Occipital lobe (tissue), 3 donors: ENCODE measurements at places on chromosomes 2 and 18.

DNA sequence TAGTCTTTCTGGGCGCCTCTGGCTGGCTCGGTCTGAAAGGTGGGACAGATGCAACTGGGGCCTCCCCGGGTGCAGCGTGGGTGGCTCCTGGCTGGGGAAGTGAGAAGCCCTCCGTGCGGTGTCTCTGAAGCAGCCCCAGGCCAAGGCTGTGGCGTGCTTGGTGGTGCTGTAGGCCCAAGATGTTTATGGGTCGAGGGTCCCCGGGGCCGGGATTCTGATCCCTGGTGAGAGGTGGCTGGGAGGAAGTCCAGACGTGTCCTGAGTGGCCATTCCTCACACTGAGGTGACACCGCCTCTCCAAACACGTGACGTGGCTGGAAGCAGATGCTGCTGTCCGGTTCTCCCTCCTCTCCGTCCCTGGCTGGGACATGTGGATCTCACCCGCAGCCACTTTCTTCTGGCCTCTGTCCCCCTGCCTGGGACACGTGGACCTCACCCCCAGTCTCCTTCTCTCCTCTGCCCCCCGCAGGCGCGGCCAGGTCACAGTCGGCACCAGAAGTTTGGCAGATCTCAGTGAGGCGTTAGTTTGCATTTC lies 12.6 kb downstream of the RTP5 start:
- no peak for DNase-seq

DNA sequence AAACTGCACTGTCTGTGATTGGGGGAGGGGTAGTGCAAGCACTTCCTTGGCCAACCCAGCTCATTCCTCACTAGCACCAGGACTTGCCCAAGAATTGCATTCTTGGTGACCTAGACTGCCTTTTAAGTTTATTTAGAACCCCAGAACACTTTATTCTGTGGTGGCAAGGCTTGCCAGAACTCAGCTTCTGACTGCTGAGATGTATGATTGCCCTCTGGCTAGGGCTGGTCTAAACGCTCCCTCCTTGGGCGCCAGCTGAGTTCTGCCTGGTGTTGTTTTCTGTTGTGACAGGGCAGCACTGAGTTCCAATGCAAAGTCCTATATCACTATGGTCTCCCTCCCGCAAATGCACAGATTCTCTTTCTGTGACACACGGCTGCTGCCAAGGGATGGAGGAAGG lies 247.7 kb downstream of the ZNF385B start:
- DNase-seq = no peak

DNA sequence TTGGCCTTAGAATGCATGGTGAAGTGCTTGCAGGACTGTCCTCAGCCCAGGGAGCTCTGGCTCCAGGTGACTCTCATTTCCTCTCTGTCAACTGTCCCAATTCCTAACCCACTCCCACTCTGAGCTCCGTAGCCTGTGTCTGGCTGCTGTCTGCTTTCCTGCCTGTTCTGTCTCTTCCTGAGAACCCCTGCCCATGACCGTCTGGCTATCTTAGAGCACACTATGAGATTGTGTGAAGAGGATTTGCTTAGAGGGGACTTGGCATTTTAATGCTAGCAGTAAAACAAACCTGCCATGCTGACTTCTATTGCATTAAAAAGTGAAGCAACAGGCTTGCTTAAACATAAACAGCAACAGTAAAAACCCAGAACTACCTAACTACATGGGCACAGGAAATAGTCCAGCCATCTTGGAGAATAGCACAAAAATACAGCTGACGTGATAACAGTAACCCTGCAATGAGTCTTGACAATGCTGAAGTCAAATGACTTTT lies 234.7 kb downstream of the PRKCE start:
- DNase-seq = no peak

- DNase-seq = no peak
Observed at GRCh38 chr2:2751715-2752315, 420.7 kb upstream of the MYT1L start.

DNA sequence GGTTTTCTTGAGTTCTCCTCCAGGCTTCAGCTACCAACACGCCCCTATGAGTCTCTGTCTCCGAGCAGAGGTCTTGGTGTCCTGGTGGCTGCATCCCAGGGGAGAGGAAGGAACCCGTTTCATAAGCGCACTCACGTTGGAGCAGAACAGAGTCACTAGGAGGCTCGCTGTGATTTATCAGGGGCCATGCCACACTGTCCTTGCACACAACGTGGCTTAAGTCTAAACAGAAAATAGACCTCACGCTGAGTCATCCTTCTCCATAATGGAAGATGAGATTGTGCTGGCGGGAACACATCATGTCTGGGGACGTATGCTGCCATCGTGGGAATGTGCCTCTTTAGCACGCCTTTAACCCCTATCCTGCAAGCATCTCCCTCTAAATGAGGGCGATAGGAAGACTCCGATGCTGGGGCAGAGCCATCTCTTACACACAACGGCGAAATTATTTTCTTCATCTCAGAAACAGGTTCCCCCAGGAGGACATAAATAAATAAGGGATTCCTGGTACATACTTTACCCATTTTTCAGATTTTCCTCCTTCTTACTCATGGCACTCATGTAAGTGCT lies 211.4 kb downstream of the KLHL29 start:
- no peak for DNase-seq

GRCh38 chr18:48460929-48461583 lies 51.9 kb upstream of the ZBTB7C start:
- DNase-seq = no peak
